Natural killer cell treated with Interleukin-12 subunit alpha and Interleukin-12 subunit beta and Interleukin-15 and Interleukin-18, amount 100 ng/mL, for 72 hours (primary cell): ENCODE measurements at places on chromosomes 3 and 15. TPM values are rescaled to one million over a fixed set of nuclear protein-coding genes. Genes with fewer than 3 reads are reported as not detected.

- H3K36me3 ChIP-seq: peaks cover 8% of the 10 kb centered on the region
- H3K27ac ChIP-seq: no peak overlapping the region
- peaks cover 3% of the 10 kb centered on the region for H3K27me3 ChIP-seq
- H3K4me3 ChIP-seq: no peak overlapping the region
Observed at GRCh38 chr15:49808341-49808740, 187.5 kb downstream of the DTWD1 start.

DNA sequence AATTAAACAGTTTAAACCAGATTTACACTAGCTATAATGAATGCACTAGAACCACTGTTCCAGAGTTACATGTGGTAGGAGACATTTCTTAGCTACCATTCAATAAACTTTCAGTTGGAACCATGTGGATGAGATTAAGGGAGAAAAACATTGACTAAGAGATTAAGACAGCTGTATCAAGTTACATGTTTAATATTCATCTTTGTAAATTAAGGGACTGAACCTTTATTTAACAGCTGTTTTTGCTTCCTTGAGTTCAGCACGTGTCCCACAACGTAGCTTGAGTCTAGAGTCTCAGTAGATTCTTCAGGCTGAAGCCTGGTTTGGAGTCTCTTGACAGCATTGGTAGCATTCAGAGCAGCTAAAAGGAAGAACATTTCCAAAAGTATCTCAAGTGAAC, 27.2 kb upstream of the CFAP44 start:
- H3K4me3 ChIP-seq: no peak overlapping the region
- no peak overlapping the region for H3K27ac ChIP-seq
- no peaks in the 10 kb centered on the region for H3K4me1 ChIP-seq
- no peaks in the 10 kb centered on the region for H3K27me3 ChIP-seq
- peaks cover 17% of the 10 kb centered on the region for H3K36me3 ChIP-seq
- DNase-seq: no peak

GRCh38 chr3:55750525-55750924, 263.4 kb upstream of the WNT5A start:
- no peaks in the 10 kb centered on the region for H3K27me3 ChIP-seq
- H3K4me3 ChIP-seq: no peak overlapping the region
- H3K4me1 ChIP-seq: no peaks in the 10 kb centered on the region
- no peaks in the 10 kb centered on the region for H3K36me3 ChIP-seq
- no peak for DNase-seq

DNA sequence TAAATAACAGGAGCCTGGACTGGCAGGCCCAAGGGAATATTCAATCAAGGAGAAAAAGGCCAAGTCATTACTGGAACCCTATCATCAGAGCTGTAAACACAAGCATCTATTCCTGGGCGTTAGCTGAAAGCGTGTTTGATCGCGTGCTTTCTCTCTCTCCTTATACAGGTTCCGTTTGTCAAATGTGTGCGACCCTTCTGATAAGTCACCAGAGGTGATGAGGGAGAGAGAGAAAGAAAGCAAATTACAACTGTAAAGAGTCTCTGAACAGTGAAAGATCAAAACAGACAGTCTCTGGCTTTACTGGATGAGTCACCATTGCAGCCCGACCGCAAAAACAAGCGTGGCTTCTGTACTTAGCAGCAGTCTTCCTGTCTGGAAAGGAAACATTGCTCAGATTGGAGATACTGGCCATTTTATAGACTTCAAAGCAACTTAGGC, 39.5 kb upstream of the TPRG1 start:
- H3K4me1 ChIP-seq: peaks cover 20% of the 10 kb centered on the region
- peaks cover 9% of the 10 kb centered on the region for H3K36me3 ChIP-seq
- peaks cover 2% of the 10 kb centered on the region for H3K27me3 ChIP-seq

DNA sequence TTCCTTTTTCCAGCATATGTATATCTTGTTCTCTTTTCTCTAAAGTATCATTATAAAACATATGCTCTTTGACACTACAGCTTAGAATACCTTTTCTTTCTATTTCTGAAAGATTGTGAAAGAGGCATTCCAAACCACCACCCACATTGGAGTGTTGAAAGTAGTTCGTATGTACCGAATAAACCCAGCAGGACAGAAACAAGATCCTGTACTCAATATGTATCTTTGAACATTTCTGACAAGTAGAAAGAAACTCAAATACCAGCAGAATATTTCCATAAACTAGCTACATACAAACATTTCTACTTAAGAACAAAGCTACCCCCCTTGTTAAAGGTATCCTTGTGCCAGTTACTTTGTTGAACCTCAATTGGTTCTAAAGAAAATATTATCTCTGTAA, 415.3 kb upstream of the ALCAM start:
- H3K4me3 ChIP-seq: no peak overlapping the region
- no peaks in the 10 kb centered on the region for H3K4me1 ChIP-seq
- no peak for DNase-seq
- no peak overlapping the region for H3K27ac ChIP-seq

DNA sequence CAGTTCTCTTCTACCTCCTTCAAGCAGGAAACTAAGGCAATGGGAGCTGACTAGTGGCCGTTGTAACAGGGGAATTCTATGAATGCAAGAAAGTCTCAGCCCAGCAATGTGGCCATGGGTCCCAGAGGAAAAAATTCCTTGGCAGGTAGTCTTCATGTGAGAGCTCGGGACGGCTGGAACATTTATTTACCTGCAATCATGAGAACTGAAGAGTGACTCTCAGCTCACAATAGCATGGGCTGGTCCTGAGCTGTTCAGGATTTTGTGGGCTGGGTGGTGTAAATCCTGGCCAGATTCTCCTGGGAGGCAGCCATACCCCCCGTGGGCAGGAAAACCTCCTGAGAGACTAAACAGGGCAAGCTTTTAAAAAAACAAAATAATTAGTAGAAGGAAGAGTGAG, 330.3 kb upstream of the CTNNB1 start:
- no peaks in the 10 kb centered on the region for H3K36me3 ChIP-seq
- H3K4me1 ChIP-seq: no peaks in the 10 kb centered on the region
- H3K27ac ChIP-seq: no peak overlapping the region
- no peak for DNase-seq

- H3K27ac ChIP-seq: no peak overlapping the region
- no peaks in the 10 kb centered on the region for H3K4me1 ChIP-seq
- no peak overlapping the region for H3K4me3 ChIP-seq
- H3K27me3 ChIP-seq: peaks cover 3% of the 10 kb centered on the region
- no peak for DNase-seq
Observed at GRCh38 chr15:88083811-88084760, 172.5 kb downstream of the NTRK3 start.

- no peaks in the 10 kb centered on the region for H3K27me3 ChIP-seq
- H3K4me1 ChIP-seq: no peaks in the 10 kb centered on the region
- peaks cover 7% of the 10 kb centered on the region for H3K36me3 ChIP-seq
- DNase-seq: no peak
- no peak overlapping the region for H3K27ac ChIP-seq
Observed at GRCh38 chr3:175619369-175619768, 760.2 kb downstream of the NAALADL2 start.

GRCh38 chr3:67898916-67899315, 244.5 kb upstream of the SUCLG2 start:
- H3K27ac ChIP-seq: no peak overlapping the region
- H3K4me1 ChIP-seq: no peaks in the 10 kb centered on the region
- no peaks in the 10 kb centered on the region for H3K36me3 ChIP-seq
- no peak for DNase-seq
- peaks cover 5% of the 10 kb centered on the region for H3K27me3 ChIP-seq

DNA sequence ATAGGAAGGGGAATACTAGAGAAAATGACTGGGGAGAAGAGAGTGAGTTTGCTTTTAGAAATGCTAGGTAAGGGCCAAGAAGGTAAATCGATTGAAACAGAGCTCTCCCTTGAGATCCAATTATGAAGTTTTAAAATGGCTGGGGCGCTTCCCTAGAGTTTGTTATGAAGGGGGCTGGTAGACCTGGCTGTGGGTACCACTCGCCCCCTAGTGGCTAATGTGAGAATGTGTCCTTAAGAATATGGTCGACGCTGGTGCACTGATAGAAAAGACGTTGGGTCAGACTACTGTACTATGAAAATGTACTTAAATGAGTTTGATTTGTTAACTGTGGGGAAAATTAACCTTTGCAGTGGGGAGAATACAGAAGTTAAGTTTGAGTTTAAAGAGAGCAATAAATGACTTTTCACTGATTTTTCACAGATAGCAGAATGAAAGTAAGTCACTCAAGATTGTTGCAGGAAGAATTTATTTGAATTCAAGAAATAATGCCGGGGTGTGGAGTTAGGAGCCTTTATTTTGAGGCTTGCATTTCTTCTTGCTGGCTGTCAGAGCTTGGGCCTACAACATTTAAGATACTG, 9.2 kb downstream of the TMPRSS7 start:
- DNase-seq: no peak
- no peak overlapping the region for H3K27ac ChIP-seq
- H3K36me3 ChIP-seq: no peaks in the 10 kb centered on the region
- H3K4me1 ChIP-seq: no peaks in the 10 kb centered on the region
- H3K27me3 ChIP-seq: peaks cover 6% of the 10 kb centered on the region

GRCh38 chr3:156614642-156615511, 59.5 kb upstream of the TIPARP start:
- H3K27me3 ChIP-seq: no peaks in the 10 kb centered on the region
- H3K36me3 ChIP-seq: no peaks in the 10 kb centered on the region
- H3K4me1 ChIP-seq: no peaks in the 10 kb centered on the region
- H3K4me3 ChIP-seq: no peak overlapping the region
- no peak for DNase-seq

DNA sequence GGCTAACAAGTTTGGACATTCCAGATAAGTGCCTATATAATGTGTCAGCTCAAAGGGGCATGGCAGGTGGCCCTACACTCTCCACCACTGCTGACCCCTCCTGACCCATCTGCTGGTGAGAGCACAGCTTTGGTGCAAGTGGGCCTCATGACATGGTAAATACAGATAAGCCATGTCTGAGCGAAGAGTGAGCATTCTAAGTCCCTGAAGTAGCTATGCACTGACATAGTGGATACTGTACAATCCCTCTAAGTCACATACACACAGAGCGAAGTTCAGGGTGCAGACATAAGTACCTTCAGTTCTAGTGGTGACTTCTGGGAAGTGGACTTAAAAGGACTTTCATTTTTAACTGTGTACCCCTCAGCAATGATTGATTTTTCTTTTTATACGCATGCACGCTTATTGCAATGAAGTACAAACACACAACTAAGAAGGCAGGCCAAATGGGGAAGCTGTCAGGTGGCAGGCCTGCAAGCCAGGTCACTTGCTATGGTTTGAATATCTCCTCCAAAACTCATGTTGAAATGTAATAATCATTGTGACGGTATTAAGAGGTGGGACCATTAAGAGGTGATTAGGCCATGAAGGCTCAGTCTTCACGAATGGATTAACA, 41.5 kb downstream of the TBC1D2B start:
- peaks cover 6% of the 10 kb centered on the region for H3K36me3 ChIP-seq
- H3K4me1 ChIP-seq: peaks cover 89% of the 10 kb centered on the region
- no peaks in the 10 kb centered on the region for H3K27me3 ChIP-seq

GRCh38 chr3:149701206-149701976, 43.6 kb upstream of the WWTR1 start:
- no peaks in the 10 kb centered on the region for H3K4me1 ChIP-seq
- H3K27me3 ChIP-seq: peaks cover 3% of the 10 kb centered on the region
- peak overlapping the region; percentile 69 for H3K4me3 ChIP-seq
- DNase-seq: no peak
- H3K36me3 ChIP-seq: peaks cover 6% of the 10 kb centered on the region

DNA sequence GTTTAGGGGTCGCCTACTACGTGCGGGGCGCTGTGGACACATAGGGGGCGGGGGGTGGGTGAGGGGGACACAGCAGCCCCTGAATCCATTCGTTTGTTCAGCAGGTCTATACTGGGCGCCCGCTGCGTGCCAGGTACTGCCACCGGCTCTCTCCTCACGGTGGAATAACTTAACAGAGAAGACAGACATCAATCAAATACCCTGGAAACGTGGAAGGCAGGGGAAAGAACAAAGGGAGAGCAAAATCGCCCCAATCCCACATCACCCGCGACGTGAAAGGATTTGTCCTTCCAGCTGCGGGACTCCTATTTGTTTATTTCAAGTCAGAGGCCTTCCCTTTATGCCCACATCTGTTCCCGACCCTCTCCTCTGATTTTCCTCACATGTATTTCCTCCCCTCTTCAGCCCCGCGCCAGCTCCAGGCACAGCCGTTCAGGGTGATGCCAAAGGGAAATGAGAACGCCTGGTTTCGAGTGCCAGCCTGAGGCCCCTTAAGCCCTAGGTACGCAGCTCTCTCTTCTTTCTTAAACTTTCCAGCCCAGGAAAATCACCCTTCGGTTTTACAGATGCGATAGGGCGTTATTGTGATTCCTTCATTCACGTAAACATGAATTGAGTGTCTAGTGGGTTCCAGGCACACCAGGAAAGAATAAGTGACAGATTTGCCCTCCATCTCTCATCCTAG, 726 bp upstream of the PROK2 start:
- peaks cover 37% of the 10 kb centered on the region for H3K27me3 ChIP-seq
- DNase-seq: no peak
- peaks cover 5% of the 10 kb centered on the region for H3K36me3 ChIP-seq
- H3K4me1 ChIP-seq: peaks cover 8% of the 10 kb centered on the region

DNA sequence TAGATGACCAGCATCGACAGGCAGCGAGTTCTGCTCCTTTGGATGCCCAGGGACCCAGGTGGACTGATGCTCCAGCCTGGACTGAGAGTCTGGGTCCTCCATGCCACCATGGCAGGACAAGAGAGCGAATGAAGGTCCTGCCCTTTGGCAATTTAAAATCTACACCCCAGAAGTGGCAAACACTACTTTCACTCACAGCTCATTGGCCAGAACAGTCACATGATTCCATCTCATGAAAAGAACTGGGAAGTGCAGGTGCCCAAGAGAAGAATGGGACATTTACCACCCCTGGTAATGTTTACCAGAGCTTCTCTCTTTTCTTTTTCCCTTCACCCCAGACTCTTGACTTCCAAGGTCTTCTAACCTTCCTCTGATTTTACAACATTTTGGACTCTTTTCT, 87.8 kb upstream of the SLCO3A1 start:
- H3K27me3 ChIP-seq: peaks cover 23% of the 10 kb centered on the region
- no peaks in the 10 kb centered on the region for H3K36me3 ChIP-seq
- no peaks in the 10 kb centered on the region for H3K4me1 ChIP-seq
- no peak for DNase-seq
- no peak overlapping the region for H3K27ac ChIP-seq
- H3K4me3 ChIP-seq: no peak overlapping the region

- H3K4me1 ChIP-seq: peaks cover 7% of the 10 kb centered on the region
- DNase-seq: no peak
- no peaks in the 10 kb centered on the region for H3K36me3 ChIP-seq
- H3K27ac ChIP-seq: no peak overlapping the region
Observed at GRCh38 chr3:58183221-58183620, 27.6 kb downstream of the DNASE1L3 start.

- no peaks in the 10 kb centered on the region for H3K36me3 ChIP-seq
- DNase-seq: no peak
- H3K27ac ChIP-seq: peak overlapping the region; percentile 84
- no peaks in the 10 kb centered on the region for H3K27me3 ChIP-seq
- H3K4me3 ChIP-seq: peak overlapping the region; percentile 86
Observed at GRCh38 chr3:156664831-156665178, 9.6 kb upstream of the TIPARP start.

GRCh38 chr15:84791763-84792162, 25.4 kb upstream of the ALPK3 start:
- peaks cover 20% of the 10 kb centered on the region for H3K4me1 ChIP-seq
- H3K27ac ChIP-seq: no peak overlapping the region
- no peak overlapping the region for H3K4me3 ChIP-seq
- peaks cover 18% of the 10 kb centered on the region for H3K36me3 ChIP-seq
- no peak for DNase-seq

- H3K4me3 ChIP-seq: no peak overlapping the region
- H3K36me3 ChIP-seq: no peaks in the 10 kb centered on the region
- H3K27me3 ChIP-seq: no peaks in the 10 kb centered on the region
- no peaks in the 10 kb centered on the region for H3K4me1 ChIP-seq
Observed at GRCh38 chr15:45903283-45903682, 268.5 kb downstream of the SQOR start.

Gene TMEM45A
- total RNA-seq: 4.5 TPM

Gene CLDND1
- total RNA-seq: 548 TPM

Gene ADAMTS9
- not detected for total RNA-seq

Gene PLXND1
- 4.8 TPM for total RNA-seq

Gene TMEM115
- 29.6 TPM for total RNA-seq

Gene GRIP2
- not detected for total RNA-seq

Gene PTX3
- not detected for total RNA-seq

Gene ALDH1L1
- not detected for total RNA-seq

Gene GOLGA8N
- total RNA-seq: 65.7 TPM
